ENCODE measurements at places on chromosomes 2 and 18.
A peak's percentile ranks its signal among the peaks of the same experiment; 100 is the strongest.

DNA sequence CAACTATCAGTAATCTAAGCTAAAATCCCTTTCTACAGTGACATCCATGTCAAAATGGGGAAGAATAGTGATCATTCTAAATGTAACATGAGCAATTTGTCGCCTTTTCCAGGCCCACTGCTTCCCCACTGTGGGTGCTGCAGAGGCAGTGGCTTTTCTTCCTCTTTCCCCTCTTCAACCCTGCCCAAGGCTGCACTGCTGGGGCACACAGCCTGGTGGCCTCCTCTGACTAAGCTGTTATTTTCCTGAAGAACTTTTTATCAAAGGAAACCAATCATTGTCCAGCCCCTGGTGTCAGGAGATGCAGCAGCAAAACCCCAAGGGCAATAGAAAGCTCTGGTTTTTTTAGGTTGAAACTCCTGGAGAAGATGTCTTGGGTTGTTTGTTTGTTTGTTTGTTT is 117.6 kb upstream of the KLF7 start:
- no peak for DNase-seq

GRCh38 chr2:136030406-136030805 is 45.0 kb upstream of the DARS1 start:
- no peak for DNase-seq

DNA sequence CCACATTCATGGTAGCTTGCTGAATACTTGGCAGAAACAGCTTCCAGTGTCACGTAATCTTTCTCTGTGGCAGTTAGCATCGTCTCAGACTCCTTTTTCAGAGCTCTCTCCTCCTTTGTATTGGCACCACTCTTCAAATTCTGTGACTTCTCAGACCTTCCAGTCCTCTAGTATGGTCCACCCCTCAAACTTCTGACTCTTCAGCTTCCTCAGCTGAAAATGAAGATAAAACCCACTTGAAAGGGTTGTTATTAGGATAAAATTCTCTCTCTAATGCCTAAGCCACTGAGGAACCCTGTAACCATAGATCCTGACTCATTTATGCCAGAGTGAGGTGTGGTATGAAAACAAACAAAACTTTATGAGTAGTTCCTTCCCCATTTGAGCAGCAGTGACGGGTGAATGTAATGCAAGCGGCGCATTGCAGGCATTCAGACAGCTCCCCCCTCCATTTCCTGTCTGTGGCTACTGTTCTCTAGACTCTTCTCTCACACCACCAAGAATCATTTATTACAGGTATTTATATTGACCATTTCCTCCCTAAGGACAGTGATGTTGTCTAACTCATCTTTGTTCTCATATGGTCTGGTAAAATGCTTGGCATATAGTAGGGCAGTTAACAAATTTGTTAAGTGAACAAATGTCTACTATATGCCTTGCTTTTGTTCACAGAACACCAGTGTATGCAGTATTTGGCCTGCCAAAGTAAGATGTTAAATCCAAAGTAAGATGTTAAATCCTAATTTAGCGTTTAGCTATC is 35.3 kb downstream of the GALNT1 start:
- peak; percentile 75 for DNase-seq

- DNase-seq = no peak
Measured at GRCh38 chr2:222677981-222678380, 6.5 kb downstream of the MOGAT1 start.

DNA sequence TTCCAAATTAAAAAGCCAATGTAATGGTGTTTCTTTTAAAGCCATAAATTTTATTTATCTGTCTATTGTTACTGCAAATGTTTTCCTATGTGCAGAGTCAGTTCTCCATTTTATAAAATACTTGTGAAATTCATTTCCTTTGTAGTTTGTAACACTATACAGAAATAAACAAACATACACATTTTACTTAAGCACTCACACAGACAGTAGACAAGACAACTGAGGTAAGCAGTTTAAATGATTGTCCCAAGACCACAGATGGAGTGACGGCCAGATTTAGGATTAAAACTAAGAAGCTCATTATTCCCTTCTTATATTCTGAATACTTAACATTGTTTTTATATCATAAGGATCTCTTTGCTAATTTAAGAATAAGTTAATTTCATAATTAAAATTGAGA is 100.9 kb downstream of the BAZ2B start:
- DNase-seq = no peak

DNA sequence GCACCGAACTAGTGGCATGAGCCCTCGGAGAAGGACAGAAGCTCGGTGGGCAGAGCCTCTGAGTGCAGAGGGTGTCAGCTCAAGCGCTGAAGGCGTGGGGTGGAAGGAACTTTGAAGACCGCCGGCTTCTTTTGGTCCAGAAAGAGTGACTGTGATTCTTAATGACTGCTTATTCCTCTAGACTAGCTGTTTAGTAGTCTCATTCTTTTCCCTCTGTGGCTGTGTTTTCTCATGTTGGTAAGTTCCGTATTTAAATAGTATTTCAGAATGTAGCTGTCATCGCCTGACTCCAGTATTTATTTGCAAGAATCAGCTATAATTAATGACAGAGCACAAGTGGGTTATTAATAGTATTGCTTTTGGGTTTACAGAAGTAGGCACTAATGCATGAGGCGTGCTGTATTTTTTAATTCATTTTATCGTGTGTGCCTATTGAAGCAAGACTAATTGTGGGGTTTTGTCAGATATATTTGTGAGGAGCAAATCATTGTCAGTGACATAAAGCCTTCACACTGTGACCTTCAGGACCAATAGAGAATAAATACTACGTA is 80.8 kb upstream of the NFATC1 start:
- DNase-seq = no peak

GRCh38 chr2:30257266-30258214 is 26.2 kb downstream of the LBH start:
- no peak for DNase-seq

DNA sequence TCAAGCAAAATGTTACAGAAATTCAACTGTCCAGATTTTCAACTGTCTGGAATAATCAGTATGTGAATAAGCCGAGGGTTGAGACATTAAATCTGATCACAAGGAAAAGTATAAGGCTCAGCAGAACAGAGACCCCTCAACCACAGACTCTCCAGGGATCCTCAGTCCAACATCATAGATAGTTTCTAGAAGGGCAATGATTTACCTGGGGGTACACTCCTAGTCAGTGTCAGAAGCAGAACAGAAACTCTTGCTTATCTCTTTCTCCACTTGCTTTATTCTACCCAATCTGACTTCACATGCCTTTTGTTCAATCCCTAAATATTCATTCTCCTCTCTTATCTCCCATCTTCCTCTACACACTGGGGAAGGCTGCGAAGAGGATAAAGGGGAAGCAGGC is 36.4 kb downstream of the ICOS start:
- DNase-seq = no peak

GRCh38 chr2:90207454-90208058 is 1516.1 kb downstream of the RPIA start:
- DNase-seq = no peak

- DNase-seq = no peak
Measured at GRCh38 chr2:157782057-157782845, 93.9 kb downstream of the ACVR1 start.

DNA sequence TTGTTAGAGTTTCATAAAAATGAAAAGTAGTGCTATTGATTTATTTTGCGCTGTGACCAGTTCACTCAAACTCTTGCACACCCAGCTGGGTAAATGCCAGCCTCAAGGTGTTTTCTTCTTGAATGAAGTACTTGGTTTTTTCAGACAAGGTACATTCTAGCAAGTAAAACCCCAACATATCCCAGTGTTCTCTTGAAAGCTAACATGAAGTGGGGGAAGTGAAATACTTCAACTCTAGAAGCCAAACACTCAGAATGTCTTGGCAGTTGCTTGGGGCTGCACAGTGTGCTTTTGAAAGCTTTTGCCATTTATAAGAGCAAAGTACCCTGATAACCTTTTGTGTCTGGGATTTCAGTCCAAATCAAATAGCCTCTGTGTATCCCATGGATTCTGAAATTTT is 13.4 kb downstream of the NPAS2 start:
- DNase-seq = no peak

- no peak for DNase-seq
Measured at GRCh38 chr18:24446453-24446852, 14.0 kb upstream of the HRH4 start.

GRCh38 chr18:34131006-34131405 is 93.7 kb downstream of the NOL4 start:
- DNase-seq = no peak

GRCh38 chr2:26401739-26402541 is at the start of gene DRC1:
TSS of gene DRC1 (plus strand) at chr2:26401920. CDS start at chr2:26401990, 70 bp downstream.
- no peak for DNase-seq

DNA sequence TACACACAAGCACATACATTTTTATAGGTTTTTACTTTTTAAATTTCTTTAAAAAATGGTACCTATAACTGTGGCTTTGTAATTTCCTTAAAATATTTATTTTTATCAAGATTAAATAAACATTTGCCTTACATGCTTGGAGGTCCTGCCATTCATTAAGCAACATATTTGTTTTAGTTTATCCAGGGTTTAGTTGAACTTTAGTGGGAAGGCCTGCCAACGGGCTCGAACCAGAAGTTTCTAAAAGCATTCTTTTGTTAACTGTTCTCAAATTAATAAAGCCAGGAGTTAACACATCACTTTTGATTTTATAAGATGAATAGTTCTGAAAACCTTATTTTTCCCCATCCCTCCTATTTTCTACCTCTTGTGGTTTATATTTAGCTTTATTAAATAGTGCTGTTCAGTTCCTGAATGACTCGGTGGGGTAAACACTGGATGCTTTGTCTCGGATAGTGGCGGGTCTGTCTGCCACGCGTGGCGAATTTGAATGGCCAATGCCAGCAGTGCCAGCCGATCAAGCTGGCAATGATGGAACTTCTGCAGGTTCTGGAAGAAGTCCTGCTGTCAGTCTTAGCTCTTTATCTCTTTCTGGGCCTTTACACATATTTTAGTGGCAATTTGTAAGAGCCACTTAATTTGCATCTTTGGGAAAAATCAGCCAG is 32.2 kb downstream of the SH3YL1 start:
- DNase-seq = no peak

DNA sequence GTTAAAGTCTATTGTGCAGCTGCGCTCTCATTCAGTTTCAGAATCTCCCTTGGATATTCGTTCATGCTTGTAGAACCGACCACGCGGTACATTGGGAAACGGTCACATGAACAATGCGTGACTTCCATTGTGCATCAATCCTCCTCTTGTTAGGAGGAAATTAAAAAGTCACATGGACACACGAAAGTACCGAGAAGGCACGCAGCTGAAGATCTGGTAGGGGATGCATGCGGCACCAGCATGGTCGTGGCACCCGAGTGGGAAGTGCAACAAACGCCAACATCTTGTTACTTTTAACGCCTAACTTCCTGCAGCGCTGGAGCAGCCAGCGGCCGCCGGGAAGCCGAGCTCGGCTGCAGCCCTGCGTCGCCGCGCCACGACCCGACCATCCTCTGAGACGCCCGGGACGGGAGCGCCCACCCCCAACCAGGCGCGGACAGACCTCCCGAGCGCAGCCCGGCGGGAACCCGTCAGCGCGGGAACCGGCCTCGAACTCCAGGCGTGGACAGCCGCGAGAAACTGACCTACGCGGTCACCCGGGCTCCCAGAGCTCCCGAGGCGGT is 412 bp downstream of the OSBPL1A start:
- peak; percentile 12 for DNase-seq

GRCh38 chr2:9984871-9985480 is 33.5 kb downstream of the GRHL1 start:
- peak; percentile 65 for DNase-seq

DNA sequence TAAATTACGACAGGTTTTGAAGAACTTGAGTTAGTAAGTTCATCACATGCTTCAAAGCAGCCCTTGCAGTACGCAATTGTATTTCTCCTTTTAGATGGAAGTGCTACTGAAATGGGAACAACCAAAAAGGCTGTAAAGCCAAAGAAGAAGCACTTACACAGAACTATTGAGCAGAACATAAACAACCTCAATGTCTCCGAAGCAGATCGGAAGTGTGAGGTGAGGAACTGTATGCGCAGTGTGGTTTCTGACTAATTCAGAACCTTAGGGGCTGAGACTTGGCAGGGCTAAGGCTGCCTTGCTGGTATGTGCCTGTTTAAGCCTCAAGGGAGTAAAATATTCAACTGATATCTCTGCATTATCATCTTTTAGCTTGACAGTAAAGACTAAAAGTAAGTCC is 8.4 kb downstream of the NCAPH start:
- no peak for DNase-seq

GRCh38 chr2:19683556-19683955 is 218.2 kb downstream of the TTC32 start:
- no peak for DNase-seq

DNA sequence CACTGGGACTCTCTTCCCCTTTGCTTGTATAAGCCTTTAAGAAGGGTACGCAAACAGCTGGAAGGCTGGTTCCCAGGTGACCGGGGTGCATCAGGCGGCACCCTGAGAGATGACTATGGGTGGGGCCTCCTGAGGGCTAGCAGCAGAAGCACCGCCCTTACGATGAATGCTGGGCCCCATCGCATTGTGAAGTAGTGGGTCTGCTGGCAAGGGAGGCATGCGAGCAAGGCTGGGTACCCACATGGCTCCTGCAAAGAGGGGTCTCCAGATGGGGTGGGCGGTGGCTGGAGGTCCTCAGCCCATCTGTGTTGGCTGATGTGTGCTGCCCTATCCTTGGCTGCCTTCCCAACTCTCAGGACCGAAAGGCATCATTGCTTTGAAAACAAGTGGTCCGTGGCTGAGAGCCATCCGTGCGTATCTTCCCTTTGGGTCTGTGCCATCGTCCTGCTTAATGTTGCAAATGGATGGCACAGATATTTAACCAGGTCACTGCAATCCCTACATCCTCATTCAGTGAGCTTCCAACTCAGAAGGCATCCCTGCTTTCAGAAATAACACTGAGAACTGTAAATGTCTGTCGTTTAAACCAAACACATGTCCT is 83.5 kb upstream of the GPC1 start:
- DNase-seq = no peak

DNA sequence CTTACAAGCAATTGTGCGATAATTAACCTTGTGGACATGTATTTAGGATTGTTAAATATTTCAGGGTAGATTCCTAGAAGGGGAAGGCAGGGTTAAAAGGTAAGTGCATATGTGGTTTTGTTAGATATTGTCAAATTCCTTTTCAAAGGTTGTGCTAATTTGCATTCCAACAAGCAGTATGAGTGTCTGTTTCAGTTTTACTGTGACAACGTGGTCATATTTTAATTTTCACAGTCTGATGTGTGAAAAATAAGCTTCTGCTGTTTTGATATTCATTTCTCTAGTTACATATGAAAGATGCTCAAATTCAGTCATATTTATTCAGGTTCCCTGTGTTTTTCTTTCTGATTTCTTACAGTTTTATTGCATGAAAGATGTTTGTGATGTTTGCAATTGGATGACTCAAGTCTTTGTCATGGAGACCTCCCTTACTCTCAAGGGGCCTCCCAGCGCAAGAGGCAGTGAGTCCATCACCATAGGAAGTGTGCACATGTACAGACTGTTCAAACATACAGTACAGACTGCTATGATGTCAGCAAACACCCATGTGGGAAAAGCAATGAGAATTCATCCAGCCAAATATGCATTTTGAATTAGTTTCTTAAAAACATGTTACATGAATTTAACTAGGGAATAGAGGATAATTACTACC is 310.8 kb downstream of the GALR1 start:
- DNase-seq = no peak

DNA sequence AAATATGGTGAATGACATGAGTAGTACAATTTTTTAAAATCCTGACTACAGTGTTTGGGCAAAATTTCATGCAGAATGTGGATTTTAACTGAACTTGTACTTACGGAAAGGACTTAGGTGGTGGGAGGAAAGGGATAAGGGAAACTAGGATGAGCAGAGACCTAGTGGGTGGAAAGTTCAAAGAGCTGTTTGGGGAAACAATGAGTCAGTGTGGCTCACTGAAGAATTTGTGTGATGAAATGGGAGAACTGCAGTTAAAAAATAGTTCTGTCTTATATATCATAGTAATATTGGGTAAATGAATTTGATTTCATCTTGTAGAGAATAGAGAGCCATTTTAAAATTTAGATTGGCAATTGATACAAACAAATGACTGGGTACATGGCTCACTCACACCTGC is 220.1 kb upstream of the CTAGE1 start:
- peak; percentile 7 for DNase-seq
